Hindlimb muscle (tissue), 1 donor: ENCODE measurements at places on chromosomes 1 and 21.

GRCh38 chr1:155113450-155113980 lies 14.2 kb upstream of the EFNA1 start:
- DNase-seq: no peak

- DNase-seq: no peak
These were observed 176.9 kb downstream of the ADGRL4 start for GRCh38 chr1:78829644-78830043.

GRCh38 chr1:28172713-28173150 lies 3.8 kb downstream of the PTAFR start:
- DNase-seq: no peak

GRCh38 chr1:71792264-71792663 lies 490.1 kb downstream of the NEGR1 start:
- DNase-seq: no peak

DNA sequence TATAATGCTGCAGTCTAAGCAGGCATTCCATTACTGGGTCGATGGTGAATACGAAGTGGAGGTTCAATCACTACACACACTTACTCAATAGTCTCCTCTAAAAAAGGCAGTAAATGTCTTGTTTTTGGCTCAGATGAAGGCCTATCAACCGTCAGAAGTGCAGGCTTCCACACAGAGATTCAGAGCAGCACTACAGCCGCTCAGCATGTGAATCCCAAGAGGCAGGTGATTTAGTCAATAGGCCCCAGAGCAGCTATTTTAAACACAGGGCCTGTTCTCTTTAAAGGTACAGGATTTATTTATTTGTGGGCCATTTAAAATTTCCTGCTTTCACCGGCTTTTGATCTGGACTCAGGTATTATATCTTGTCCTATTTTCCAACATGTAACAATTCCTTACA lies 293.7 kb downstream of the RGS7 start:
- DNase-seq: no peak

GRCh38 chr1:82587371-82587770 lies 786.6 kb downstream of the ADGRL2 start:
- peak; percentile 19 for DNase-seq

- DNase-seq: no peak
These were observed 42.5 kb downstream of the TMCC2 start for GRCh38 chr1:205270271-205270670.

DNA sequence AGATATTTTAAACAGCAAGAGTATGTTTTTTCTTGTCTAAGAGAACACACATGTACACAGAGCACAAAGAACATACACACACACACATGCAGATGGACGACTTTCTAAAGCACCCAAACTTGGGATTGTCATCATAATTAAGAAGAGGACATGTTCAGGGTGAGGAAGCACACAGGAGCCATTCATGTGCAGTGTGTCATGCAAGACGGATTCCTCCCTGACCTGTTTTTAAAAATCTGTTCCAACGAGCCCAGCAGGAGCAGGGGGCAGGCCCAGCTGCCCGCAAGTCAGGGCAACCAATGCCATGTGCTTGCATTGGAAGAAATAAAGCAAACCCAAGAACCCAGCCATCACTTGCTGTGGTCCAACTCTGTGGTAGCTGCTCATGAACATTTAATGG lies 167.3 kb upstream of the ZNF644 start:
- no peak for DNase-seq

GRCh38 chr1:46148318-46148717 lies 15.9 kb upstream of the PIK3R3 start:
- no peak for DNase-seq

DNA sequence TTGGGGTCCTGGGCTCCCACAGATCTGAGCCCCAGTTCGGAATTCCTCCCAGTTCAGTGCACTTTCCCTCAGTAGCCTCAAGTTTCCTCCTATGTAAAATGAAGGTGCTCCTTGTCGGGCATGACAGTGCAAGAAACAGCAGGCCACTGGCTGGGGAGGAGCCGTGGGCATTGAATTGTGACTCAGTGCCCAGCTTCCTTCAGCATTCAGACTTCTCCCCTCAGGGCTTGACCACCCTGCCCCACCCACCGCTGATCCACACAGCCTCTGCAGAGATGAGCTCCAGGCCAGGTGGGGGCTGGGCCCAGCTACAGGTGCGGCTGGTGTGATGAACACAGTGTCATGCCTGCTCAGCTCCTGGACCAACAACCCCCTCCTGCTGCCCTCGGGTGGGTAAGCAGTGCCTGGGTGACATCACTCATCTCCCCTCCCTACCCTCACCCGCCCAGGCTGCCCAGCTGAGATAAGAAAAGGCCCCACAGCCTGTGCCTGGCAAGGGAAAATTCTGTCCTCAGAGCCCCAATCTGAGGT lies 4.9 kb downstream of the MOB3C start:
- DNase-seq: no peak

DNA sequence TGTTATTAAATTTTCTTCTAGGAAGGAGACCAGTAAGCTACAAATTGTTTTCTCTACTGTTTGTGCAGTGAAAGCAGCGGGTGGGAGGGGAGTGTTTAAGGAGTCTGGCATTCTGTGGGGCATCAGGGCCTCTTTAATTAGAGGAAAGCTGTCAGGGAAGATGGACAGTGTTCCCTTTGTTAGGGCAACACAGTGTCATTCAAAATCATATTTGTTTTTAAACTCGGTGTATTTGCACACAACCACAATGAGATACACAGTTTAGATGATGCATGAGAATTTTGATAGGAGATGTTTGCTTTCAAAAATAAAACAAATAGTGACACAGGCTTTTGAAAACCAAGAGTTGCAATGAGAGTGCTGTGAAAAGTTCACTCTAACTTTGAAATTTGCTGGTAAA lies 15.1 kb upstream of the ST6GALNAC3 start:
- no peak for DNase-seq

DNA sequence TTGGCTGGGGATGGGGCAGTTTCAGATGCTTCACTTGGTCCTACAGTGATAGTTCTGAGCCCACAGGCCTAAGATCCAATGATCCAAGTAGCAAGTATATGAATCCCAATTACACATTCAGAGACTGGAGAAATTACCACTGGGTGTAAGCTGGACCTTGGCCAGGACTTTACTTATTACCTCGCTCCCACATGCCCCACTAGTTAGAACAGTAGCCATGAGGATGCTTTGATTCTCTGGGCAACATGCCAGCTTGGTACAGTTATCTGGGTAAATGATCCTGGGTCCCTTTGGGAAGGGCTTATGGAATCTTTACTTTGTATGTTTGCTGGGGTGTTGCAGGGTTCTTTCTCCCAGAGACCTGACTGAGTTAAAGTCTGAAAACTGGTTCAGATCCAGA lies 5.0 kb upstream of the FCAMR start:
- no peak for DNase-seq
